ENCODE measurements at places on chromosomes 12 and 14. TPM values are rescaled to one million over a fixed set of nuclear protein-coding genes. Genes with fewer than 3 reads are reported as not detected.

SLCO1C1 gene
- total RNA-seq: 0.31 TPM

NEUROD4 gene
- total RNA-seq: not detected

SYCP3 gene
- total RNA-seq: not detected

LBHD2 gene
- total RNA-seq: not detected

VDR gene
- 0.59 TPM for total RNA-seq

PIP4P1 gene
- total RNA-seq: 13.3 TPM

GSC gene
- not detected for total RNA-seq

GUCY2C gene
- total RNA-seq: not detected

GPR84 gene
- total RNA-seq: 0.43 TPM

RNASE3 gene
- not detected for total RNA-seq

TNFRSF1A gene
- 176 TPM for total RNA-seq

ARL1 gene
- 74.2 TPM for total RNA-seq

RBM25 gene
- total RNA-seq: 17.3 TPM

TMTC2 gene
- 3.2 TPM for total RNA-seq
